ENCODE measurements at places on chromosomes 12 and 14.

GRCh38 chr12:29996993-29997392, 213.3 kb upstream of the TMTC1 start:
- DNase-seq, result no peak

DNA sequence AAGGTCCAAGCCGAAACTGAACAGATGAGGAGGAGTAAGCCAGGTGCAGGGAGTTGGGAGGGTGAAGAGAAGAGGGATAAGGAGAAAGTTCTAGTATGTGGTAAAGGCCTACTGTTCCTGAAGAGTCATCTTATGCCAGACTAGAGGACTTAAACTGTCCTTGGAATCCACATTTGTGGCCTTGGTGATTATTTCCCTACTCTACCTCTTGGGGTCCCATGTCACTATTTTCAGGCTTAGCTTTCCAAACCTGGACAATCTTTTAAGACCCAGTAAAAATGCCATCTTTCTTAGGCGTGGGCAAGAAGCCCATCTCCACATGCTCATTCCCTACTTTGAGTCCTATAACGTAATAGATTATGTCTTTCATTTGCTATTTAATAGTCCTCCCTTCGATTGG, 40.1 kb upstream of the CRY1 start:
- DNase-seq, result no peak

GRCh38 chr14:56760164-56760914, 49.9 kb downstream of the OTX2 start:
- no peak for DNase-seq

GRCh38 chr12:113059071-113059595, 2.6 kb downstream of the DTX1 start:
- no peak for DNase-seq

- DNase-seq, result no peak
These were observed 25.7 kb downstream of the METTL25 start for GRCh38 chr12:82383930-82384552.

DNA sequence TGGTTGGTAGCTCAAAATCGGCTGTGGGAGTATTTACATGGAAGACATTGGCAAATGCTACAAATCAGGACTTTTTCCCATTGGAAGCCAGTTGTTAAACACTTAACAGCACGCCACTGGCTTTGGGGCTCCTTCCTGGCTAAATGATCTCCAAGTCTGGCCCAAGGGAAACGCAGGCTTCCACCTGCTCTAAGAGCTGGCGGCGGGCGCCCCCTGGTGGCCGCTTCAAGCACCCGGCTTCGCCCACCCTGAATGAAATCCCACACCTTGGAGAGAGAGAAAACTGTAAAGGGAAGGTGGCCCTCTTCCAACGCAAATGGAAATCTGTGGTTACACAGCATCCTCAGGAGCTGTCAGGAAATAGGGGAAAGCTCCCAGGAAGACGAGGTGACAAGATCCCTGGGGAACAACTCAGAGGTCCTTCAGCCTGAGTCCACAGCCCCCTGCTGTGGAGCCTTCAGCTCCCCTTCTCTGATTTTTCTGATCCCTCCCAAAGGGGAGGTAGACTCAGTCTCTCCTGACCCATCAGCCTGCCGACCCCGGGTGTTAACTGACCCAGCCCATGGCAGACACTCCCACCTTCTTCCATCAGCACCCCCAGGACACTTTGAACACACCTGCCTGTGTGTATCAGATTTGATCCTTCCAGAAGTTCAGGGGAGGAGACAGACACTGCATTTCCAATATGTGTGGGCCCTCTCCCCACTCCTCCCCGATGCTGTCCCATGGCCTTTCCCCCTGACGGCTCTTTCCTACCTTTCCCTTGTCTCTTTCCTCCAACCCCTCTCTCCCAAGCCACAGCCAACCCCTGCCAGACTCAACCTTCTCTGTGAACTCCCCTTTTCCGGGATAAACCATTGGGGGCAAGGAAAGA, 15.4 kb downstream of the SELPLG start:
- peak; percentile 79 for DNase-seq

DNA sequence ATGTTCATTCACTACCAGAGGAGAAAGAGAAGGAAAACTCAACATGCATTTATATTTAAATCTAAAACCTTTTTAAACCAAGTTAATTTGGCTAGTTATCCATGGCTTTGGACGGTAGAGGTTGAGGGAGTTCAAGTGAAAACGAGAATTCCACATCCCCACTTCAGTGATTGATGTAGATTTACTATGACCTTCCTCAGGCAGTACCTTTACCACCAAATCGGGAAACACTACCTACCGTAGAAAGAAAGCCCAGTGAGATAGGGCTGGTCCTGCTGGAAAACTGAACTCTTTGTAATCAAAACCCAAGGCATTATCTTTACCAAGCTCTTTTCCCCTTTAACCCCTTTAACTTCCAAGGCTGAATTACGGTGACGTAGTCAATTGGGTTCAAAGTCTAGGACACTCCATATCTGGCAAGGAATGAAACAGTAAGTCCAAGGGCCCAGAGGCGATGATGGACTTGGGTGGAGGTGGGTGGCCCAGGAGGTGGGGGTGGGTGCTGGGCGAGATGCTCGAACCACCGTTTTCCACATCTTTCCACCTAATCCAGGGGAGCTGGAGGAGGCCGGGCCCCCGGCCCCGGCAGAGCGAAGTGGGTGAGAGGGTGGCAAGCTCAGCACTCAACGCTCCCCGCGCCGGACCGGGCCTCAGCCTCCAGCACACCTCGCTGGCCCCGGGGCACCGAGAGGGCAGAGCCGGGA, 618 bp downstream of the SEC23A start:
- DNase-seq, result peak; percentile 27

Measured in CD4-positive, alpha-beta T cell treated with Interferon alpha-2 for 1 hour (primary cell).